ENCODE measurements at places on chromosomes 7 and 10. TPM values are rescaled to one million over a fixed set of nuclear protein-coding genes. Genes with fewer than 3 reads are reported as not detected.

DNA sequence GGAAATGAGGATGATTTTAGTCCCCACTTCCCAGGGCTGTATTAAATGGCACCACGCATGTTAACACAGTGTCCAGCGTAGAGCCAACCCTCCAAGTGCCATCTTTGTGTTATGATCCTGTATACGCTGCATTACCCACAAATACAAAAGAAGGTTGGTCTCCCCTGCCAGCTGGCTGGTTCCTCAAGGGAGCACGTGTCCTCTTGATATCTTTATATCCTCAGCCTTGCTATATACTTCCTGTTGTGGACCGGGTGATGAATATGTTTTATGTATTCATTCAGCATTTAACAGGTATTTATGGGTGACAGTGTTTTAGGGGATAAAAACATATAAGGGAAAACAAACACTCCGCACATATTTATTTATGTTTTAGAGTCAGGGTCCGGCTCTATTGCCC, 23.2 kb upstream of the PRRT4 start:
- no peak for DNase-seq

DNA sequence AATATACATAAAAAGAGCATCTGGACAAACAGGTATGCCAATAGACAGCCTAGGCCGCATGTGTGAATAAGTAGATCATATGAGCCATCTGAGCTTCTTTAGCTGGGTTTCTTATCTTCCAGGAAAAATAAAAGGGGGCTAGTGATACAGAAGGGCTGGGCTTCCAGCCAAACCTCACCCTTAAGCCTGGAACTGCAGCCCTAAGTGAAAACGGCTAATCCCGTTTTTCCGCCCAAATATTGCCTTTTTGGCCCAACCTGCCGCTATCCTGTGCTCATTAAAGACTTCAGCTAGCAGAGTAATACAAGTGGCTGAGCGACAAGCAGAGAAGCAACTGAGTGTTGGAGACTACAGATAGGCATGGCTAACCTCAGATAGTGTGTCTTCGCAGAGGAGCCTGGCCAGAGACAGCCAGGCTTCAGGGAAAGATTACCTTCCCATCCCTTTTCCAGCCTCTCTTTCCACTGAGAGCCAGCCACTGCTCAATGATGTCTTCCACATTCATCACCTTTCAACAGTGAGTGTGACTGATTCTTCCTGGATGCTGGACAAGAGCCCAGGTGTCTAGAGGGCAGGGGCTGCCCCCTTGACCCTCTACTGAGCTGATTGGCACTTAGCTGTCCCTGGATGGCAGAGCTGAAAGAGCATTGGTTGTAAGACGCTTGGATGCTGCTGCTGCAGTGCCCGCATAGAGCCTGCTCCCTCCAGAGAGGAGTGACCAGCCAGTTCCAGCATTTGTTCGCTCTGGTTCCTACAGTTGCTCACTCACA, 108.9 kb downstream of the ITGB8 start:
- DNase-seq = no peak

- no peak for DNase-seq
Measured at GRCh38 chr10:77578583-77579227, 58.9 kb downstream of the KCNMA1 start.

EXOC4 gene
- total RNA-seq = 99.6 TPM

CLDN3 gene
- total RNA-seq = 137 TPM

PTPRZ1 gene
- total RNA-seq = 32.1 TPM

DNA sequence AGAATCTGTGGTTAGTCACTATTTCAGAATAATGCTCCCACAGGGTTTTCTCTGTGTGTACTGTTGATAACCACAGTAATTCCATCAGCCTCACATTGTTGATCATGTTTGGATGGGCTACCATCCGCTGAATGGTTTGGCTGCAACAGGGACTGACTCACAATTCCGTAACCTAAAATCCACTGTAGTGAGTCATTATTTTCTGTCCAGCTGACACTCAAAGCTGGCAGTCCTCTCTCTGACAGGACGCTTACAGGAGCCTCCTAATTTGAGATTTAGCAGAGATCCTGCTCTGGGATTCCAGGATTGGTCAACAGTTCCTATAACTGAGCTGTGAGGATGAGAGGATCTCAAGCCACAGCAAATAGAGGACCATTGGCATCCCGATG, 32.7 kb downstream of the VWA2 start:
- DNase-seq = peak; percentile 39

- DNase-seq = no peak
Measured at GRCh38 chr10:3487228-3487627, 297.8 kb downstream of the KLF6 start.

Data from breast epithelium (tissue), 4 donors.